Pancreas (tissue), 10 donors: ENCODE measurements at places on chromosomes 5 and 9.

DNA sequence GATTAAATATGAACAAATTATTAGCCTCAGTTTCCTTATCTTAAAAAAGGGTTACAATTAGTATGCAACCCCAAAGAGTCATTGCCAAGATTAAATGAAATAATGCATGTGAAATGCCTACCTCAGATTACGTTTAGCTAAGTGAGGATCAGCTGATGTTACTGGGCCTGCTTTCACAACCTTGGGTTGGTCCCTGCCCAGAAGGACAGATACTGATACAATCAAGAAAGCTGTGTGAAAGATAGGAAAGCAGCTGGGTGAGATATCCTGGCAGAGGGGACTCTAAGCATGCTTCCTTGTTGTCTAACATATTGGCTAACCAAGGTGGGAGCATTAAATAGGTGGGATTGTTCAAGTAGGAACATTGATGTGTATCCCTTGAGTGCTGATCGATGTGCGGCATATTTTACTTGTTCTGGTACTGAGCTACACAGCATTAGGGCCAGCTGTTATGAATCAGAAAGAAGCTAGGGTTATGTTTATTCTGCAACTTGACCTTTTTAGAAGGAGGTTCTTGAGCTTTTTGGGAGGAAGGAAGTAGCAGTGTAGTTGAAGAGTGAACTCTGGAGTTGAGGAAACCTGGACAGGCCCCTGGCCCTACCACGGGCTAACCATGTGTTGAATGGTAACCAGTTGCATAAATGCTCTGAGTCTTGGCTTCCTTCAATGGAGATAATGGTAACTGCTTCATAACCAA is 28.9 kb downstream of the SNX24 start:
- no peak for DNase-seq

DNA sequence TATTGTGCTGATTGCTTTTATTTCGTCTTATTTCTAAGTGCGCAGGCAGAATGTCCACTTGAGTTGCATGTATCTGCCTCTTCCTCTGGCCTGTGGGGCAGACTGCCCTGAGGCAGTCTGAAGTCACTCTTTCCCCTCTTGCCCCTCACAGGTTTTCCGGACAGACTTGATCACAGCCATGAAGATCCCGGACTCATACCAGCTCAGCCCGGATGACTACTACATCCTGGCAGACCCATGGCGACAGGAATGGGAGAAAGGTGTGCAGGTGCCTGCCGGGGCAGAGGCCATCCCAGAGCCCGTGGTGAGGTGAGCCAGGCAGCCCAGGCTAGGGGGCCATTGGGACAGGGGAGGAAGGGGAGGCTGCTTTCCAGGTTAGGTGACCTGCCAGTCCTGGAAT is 26.4 kb downstream of the JADE2 start:
- no peak for DNase-seq

DNA sequence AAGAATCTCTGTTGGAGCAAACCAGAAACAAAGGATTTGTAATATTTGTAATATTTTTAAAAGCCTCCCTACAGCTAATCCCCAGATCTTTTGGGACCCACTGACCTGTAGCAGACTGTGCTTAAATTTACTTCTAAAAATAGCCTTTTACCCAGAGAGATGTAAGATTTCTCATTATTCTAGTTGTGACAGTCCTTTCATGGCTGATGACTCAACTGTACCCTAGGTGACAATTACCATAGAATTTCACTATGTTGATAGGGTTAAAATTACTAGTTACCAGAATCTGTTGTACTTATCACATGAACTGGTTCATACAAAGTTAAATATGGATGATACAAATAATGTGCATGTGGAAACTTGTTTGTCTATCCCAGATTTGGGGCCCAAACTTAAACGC is 543.9 kb upstream of the SEMA6A start:
- DNase-seq, result no peak

DNA sequence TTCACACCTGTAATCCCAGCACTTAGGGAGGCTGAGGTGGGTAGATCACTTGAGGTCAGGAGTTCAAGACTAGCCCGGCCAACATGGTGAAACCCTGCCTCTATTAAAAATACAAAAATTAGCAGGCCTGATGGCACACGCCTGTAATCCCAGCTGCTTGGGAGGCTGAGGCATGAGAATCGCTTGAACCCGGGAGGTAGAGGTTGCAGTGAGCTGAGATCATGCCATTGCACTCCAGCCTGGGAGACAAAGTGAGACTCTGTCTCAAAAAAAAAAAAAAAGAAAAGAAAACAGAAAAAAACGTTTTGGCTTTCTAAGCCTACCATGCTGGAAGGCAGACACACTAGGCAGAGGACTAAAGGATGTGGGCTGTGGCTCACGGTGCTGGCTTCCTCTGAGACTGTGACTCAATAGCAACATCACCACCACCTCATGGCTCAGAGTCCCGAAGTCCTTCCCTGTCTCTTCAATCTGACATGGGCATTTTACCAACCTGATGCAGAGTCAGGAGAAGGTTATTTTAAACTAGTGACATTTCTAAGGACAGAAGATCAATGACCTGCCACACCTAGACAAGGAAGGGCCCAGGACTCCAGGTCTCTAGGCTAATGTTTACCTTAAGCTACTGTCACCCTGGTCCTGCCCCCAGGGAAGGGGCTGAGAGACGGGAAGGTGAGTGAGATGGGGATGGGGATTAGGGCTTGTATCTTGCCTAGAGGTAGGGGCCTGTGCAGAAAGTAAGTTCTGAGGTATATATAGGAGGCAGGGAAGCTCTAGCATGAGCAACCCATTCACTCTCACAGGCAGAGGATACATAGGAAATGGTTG is 3.7 kb downstream of the ECSCR start:
- DNase-seq, result no peak

DNA sequence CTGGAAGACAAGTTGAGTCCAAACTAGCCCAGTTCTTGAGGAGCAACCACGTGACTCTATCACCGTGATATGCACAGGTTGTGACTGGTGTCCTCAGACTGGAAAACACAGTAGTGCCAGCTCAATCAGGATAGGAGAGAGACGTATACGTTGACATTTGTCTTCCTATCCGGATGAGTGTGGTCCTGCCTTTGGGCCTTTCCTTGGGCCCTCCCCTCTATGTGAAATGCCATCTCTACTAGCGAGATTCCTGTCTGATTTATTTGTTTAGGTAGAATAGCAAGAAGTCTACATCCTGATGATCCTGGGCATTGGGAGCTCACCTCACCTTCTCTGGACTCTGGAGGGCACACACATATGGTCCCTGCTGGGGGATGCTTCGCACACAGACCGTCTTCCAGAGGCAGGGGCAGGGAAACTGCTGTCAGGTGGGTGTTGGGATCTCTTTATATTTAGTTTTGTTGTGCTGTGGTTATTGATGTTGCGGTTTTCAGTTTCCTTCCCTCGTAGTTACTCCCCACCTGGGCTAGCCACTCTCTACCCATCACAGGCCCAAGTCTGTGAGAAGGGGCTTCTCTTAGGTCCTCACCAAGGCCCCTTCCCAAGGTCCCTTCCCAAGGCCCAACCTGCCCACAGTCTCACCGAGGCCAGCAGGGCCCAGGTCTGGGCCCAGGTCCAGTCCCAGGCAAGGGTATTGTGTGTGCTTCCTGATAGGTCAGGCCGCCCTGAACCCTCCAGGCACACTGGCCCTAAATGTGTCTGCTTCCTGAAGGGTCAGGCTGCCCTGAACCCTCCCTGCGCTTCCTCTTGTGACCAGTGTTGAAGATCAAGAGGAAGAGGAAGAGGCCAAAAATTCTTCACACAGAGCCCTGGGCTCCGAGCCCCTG is 19.0 kb upstream of the SPINK4 start:
- no peak for DNase-seq

- no peak for DNase-seq
These were observed 318.0 kb downstream of the ADAMTS6 start for GRCh38 chr5:65163698-65164097.

- DNase-seq, result no peak
These were observed 135.5 kb downstream of the PAX5 start for GRCh38 chr9:36898431-36899020.

DNA sequence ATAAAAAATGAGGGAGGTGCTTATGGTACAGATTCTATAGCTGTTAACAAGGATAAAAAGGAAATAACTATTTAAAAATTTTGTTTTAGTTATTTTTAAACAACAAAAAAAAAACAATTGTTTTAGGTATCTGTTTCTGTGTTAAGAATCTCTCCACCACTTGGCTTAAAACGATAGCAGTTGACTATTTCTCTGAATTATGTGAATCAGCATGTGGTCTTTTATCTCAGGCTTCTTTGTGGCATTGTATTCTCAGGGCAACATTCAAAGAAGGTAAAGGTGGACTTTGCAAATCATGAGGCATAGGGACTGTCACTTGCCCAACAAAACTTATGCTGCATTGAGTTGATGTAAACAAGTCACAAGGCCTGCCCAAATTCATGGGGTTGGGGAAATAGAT is 55.2 kb downstream of the ERBIN start:
- DNase-seq, result no peak

GRCh38 chr9:78601957-78602565 is 305.1 kb downstream of the PSAT1 start:
- no peak for DNase-seq

DNA sequence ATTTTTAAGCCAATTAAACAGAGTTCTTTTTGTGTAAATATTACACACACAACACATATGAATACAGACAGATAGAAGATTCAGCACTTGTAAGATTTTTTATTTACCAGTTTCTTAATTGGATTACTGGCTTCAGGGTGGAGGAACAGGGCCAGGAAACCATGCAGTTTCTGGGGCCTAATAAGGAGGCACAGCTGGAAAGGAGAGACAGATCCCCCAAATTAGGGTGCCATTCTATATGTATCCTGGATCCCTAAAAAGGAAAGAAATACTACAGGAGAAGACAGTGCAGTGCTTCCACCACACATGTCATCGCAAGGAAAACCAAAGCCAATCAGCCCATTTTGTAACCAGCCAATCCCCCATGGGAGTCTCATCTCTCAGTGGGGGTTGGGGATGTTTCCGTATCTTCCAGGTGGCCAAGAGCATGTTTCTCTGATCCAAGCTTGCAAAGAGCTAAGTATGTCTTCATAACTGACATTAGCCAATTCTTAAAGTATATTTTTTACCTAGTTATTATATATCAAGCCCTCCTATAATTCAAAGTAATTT is 15.8 kb upstream of the ABO start:
- no peak for DNase-seq

DNA sequence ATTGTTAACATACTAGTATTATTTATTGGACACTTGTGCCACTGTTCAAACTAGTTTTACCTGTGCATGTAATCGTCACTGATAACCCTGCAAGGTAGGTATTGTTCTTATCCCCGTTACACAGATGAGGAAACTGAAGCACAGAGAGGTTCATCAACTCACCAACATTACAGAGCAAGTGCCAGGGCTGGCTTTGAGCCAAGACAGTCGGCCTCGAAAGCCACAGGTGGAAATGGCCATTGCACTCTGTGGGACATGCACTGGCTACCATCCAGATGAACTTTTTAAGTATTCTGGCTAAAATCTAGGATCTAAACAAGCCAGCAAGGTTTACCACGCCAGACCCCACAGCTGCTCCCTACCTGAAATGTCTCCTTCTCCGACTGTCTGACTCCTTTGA is 57.9 kb downstream of the TEX10 start:
- DNase-seq, result no peak

- no peak for DNase-seq
These were observed 17.0 kb upstream of the RNF20 start for GRCh38 chr9:101516655-101517054.

GRCh38 chr5:66239034-66239433 is 94.9 kb downstream of the SREK1 start:
- DNase-seq, result no peak

DNA sequence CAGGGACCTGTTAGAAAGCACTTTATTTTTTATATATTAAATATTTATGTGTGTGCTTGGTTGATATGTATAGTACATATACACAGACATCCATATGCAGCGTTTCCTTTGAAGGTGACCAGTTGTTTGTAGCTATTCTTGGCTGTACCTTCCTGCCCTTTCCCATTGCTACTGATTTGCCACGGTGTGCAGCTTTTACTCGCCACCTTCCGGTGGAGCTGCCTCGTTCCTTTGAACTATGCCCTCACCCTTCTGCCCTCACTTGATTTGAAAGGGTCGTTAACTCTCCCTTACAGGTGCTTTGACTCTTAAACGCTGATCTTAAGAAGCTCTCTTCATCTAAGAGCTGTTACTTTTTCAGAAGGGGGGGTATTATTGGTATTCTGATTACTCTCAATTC is 20.5 kb downstream of the RGMB start:
- DNase-seq, result no peak

- no peak for DNase-seq
These were observed 164.9 kb downstream of the ESM1 start for GRCh38 chr5:54820346-54821134.

DNA sequence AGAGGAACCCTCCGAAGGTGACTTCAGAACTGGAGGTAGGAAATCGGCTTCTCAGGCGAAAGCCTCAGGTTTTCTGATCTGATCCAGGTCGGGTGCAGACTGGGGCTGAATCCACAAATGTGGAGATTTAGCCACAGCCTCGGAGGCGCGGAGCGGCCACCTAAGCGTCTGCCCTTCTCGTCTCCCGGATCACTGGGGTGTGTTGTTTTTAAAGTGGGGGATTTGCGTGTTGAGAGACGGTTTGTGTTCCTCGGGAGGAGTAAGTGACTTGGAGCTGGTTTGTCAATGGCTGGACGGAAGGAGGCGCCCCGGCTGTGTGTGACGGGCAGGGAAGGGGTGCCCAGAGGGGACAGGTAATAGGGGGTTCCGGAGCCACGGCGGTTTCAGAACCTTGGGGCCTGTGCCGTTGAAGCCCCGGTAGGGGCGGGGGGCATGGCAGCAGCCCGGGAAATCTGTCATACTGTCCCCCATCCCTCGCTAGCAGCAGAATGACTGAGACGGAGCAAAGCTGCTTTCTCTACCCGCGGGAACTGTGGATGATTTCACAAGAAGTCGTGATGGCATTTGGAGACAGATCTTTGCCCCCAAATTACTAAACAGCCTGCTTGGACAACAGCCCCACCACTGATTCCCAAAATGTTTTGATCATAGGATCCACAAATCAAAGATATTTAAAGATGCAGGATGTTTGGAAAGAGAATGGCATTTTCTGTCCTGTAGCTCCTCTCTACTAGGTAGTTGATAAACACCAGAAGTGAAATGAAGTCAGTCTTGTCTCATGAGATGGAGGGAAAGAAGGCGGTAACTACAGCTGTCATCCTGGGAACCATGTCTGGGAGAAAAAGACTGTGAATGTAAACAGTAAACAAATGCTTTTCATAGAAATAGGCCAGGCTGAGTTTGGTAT is 216.5 kb downstream of the PDZD2 start:
- DNase-seq, result peak; percentile 64
